ENCODE measurements at places on chromosomes 7 and 10.

- DNase-seq = no peak
These were observed 241.2 kb downstream of the CCDC7 start for GRCh38 chr10:32687116-32687515.

GRCh38 chr7:122550545-122550944, 148.4 kb downstream of the RNF133 start:
- DNase-seq = no peak

GRCh38 chr10:12389154-12389734, 39.9 kb downstream of the CAMK1D start:
- no peak for DNase-seq

GRCh38 chr7:134741907-134742635, 37.4 kb upstream of the CALD1 start:
- no peak for DNase-seq

DNA sequence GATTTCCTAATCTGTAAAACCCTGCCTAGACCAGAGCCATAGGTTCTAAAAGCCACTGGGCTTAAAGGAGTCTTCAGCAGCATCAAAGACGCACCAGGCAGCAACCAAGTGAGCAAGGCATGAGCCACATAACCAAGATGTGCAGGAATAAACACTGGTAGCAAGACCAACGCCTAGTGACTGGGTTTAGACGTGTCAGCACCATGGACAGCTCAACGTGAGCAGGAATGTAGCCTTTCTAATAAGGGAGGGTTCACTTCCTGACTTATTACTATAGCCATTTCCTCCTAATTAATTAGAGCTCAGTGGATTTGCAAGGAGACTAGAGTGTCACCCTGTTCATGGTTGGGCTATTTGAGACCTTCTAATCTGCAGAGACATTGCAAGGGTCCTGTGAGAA, 223.7 kb downstream of the LHFPL3 start:
- no peak for DNase-seq

DNA sequence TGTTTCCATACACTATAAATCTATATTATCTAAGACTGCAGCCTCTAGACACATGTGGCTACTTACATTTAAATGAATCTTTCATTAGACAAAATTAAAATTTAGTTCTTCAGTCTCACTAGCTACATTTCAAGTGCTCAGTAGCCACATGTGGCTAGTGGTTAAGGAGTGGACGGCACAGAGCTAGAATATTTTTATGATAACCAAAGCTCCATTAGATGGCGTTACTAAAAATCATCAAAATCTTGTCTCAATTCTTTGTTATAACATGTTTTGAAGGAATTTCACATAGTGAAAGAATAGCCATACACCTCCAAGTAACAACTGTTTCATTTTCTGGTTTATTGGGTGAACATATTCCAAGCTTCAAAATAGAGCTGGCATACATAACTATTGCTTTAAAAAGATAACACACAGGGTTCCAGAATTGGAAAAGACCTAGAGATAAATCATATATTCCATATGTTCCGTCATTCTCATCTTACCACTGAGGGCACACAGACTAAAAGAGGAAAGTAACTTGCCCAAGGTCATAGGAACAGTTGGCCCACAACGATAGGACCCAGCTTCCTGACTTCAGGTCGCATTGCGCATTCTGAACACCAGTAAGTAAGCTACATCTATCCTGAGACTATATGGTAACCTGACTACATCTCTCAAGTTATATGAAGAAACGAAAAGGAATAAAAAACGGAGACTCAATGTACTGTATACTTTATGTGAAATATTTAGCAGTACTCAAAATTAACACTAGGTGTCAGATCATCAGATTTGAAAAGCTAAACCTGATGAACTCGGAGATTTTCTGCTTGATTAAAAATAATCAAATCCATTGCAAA, 66.6 kb downstream of the CAV1 start:
- no peak for DNase-seq

DNA sequence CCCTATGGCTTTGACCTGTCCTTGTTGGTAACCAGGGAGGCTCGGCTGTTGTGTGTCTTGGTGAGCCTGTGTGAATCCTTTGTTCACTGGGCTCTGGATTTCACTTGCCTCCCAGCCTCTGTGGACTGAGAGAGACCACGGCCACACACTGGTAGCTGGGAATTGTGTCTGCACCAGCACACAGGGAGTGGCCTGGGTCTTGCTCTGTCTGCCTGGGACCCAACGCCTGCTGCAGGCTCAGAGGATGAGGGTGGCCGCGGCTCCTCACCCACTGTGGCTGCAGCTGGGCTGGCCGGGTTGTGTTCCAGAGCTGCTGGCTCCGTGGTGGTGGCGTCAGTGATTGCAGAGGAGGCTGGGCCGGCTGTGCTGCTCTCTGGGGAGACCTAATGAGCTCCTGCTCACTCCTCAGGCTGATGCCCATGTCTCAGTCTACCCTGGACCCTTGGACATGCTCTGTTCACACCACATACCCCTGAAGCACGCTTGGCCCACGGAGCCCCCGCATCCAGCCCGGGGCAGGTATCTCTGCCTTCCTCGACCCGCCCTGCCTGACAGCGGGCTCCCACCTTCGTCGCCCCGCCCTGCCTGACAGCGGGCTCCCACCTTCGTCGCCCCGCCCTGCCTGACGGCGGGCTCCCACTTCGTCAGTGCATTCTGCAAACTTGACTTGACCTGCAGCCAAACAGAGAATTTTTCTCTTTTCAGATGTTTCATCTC, 328.5 kb downstream of the ADARB2 start:
- no peak for DNase-seq

GRCh38 chr7:26526265-26526587, 234.6 kb downstream of the SNX10 start:
- DNase-seq = no peak
